Endothelial cell of umbilical vein (primary cell): ENCODE measurements at places on chromosomes 11 and 22. TPM values are rescaled to one million over a fixed set of nuclear protein-coding genes. Genes with fewer than 3 reads are reported as not detected.
A peak's percentile ranks its signal among the peaks of the same experiment; 100 is the strongest.

PSMD13 gene
- total RNA-seq, result 168 and 179 TPM in 2 replicates

PIK3IP1 gene
- 7.7 and 8.4 TPM in 2 replicates for total RNA-seq

TSKU gene
- 16.2 and 22.5 TPM in 2 replicates for total RNA-seq

IGLL5 gene
- total RNA-seq, result not detected in 2 replicates

TPP1 gene
- total RNA-seq, result 101 and 124 TPM in 2 replicates

OR5L1 gene
- total RNA-seq, result not detected in 2 replicates

APOA5 gene
- total RNA-seq, result not detected in 2 replicates

KCTD14 gene
- 1.1 and 1.8 TPM in 2 replicates for total RNA-seq

P4HA3 gene
- 15.0 and 26.9 TPM in 2 replicates for total RNA-seq

ZP1 gene
- not detected in 2 replicates for total RNA-seq

SERHL2 gene
- 0.76 and 0.80 TPM in 2 replicates for total RNA-seq

LARGE2 gene
- not detected in 2 replicates for total RNA-seq

- no peak for DNase-seq
Observed at GRCh38 chr11:276219-276618, 2.0 kb upstream of the NLRP6 start.

DNA sequence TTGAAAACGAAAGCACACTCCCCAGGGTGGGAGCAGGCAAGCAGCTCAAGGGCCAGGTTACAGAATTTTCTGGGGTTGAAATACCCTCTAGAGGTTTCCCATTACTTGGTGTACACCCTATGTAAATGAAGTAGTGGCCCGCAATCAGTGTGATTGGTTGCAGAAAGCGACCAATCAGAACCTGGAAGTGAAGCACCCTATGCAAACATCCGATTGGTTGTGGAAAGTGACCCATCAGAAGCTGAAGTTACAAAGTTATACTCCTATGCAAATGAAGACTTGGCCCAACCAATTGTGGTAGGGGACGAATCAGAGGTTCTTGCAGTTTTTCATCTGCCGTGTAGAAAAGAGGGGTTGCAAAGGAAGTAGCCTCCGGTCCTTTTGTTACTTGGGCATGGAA, 19.2 kb downstream of the PRR5 start:
- DNase-seq, result no peak

- DNase-seq, result no peak
Observed at GRCh38 chr11:76624500-76625379, 45.8 kb downstream of the LRRC32 start.

DNA sequence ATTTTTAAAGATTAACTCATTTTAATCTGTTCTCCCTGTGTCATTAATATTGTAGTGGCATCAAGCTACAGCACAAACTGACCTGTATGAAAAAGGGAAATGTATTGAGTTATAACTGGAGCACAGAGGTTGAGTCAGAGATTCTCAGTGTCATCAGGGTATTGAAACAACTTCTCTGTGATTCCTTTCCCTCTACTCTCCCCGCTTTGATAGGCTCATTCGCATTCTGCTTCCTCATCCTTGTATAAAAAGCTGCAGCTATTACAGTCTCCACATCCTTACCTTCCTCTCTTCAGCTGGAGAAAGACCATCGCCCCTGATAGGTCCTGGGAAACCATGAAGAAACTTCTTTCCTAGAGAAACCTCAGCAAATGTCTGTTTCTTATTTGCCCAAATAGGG, 90.0 kb downstream of the BDNF start:
- DNase-seq, result no peak

DNA sequence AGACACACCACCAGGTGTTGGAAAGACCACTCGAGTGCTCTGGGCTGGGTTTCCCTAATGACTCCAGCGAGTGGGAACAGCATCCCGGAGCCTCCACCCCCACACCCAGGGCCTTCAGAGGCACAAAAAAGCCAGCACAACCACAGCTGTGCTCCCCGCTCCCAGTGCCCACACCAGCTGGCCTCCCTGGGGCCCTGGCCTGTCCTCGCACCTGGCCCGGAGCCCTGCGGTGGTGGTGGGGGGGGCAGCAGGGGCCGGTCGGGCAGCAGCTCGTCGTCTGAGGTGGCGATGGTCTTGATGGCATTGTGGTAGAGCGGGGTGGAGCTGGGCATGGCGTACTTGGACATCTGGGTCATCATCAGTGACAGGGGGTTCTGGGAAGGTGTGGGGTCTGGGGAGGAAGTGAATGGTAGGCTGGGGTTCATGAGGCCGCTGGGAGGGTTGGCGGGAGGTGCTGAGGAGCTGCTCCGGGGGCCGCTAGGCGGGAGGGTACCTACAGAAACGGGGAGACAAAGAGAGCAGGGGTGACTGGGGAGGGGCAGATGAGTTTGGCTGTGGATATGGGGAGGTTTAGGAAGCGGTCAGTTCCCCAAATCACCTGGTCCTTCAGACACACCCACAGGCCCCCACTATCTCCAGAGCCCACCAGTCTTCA, 16.1 kb downstream of the CXCR5 start:
- DNase-seq, result no peak

DNA sequence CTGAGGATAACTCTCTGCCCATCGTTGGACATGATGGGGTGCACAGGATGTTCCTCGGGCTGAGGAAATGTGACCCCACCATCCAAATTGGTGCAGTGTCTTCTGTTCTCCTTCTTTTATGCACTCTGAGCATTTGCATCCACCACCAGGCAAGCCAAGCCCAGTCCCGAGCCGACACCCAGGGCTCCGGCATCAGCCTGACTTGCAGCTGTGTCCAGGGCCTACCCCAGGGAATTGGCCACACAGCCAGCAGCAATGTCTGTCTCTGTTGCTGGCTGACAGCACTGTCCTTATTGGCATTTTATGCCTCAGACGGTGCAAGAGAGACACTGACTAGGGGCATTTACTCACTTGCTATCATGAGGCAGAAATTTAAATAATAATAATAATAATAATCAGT, 25.4 kb upstream of the CPT1A start:
- no peak for DNase-seq

GRCh38 chr11:116499396-116500003, 273.3 kb downstream of the BUD13 start:
- peak; percentile 73 for DNase-seq

DNA sequence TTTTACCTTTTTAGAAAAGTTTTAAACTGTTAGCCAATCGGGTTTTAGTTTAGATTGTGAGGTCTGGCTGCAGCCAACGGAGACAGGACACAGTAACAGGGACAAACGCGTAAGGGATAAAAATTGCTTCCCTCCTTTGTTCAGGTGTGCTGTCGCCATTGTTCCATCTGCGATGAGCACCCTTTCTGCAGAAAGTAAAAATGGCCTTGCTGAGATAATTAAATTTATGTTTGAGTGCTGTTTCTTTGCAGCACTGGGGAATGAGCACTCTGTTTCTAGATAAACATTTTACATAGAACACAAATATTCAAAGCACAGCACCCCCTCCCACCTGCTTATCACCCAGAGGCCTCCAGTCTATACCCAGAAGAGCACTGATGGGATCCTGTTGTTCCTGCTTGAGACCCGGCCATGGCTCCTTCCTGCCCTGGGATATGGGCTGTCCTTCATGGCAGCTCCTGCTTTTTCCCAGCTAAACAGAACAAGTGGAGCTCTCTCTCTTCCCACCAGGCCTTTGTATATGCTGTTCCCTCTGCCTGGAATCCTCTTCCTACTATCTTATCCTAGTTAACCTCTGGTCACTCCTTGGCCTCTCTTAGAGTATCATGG, 34.3 kb upstream of the CELSR1 start:
- DNase-seq, result no peak

- no peak for DNase-seq
Observed at GRCh38 chr11:68216171-68216938, 3.3 kb upstream of the KMT5B start.

GRCh38 chr22:23752090-23752691, 1.3 kb upstream of the ZNF70 start:
- DNase-seq, result no peak

DNA sequence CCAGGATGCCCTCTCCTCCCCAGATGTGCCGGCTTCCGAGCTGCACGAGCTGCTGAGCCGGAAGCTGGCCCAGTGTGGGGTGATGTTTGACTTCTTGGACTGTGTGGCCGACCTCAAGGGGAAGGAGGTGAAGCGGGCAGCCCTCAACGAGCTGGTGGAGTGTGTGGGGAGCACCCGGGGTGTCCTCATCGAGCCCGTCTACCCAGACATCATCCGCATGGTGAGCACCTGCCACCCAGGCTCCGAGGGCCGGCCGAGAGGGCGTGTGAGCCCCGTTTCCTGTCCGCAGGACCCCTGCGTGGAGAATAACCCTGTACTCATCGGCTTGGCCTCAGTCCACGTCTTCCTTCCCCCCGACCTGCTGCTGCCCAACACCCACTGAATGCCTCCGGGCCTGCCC, 2.2 kb downstream of the PPP2R5B start:
- DNase-seq, result no peak

DNA sequence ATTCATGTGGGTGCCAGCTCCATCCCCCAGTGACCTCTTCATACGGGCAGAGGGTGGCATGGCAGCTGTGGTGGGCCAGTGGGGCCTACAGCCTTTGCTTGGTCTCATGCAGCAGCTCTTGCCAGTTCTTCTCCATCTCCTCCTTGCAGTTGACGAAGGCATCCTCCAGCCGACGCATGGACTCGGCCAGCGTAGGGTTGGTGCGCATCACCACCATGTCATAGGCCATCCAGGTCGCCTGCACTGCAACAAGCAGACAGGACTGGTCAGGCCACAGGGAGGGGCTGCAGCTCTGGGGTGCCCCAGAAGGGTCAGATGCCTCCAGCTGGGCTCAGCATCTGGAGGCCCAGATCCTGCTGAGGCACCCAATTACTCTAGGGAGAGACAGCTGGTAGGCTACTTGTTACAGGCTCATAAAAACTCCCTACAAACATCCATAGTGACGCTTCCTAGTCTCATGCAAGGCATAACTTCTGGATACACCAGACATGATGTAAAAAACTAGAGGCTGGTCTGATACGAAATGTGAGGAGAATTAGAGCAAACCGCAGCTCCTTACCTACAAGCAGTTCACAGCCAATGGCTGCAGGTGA, 5.6 kb downstream of the KLHDC7B start:
- DNase-seq, result no peak

- peak; percentile 69 for DNase-seq
Observed at GRCh38 chr11:12556788-12557384, 117.3 kb upstream of the TEAD1 start.

DNA sequence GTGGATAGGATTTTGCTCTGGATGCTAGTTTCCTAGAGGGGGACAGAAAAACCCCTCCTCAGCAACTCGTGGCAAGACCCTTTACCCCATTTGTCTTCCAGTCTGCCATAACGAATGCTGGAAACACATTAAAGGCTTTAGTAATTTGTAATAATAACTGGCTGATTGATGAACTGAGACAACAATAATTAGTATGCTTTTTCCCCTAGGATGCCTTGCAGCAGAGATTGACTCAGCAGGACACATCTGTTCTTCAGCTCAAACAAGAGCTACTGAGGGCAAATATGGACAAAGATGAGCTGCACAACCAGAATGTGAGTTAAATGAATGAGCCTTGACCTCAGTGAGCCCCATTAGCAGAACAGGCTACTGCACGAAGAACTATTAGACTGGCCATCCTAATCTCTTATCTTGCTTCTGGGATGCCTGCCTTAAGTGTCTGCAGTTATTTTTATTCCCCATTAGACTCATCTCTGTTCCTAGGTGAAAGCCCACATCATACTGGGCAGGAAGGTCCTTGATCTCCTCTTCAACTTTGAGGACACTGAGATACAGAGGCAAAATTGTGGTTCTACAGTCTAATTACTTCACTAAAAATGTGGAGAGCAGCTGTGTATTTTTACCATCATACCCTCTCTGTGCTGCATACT, 32.9 kb upstream of the DLAT start:
- DNase-seq, result no peak

- no peak for DNase-seq
Observed at GRCh38 chr22:50518606-50519005, 6.8 kb downstream of the SCO2 start.

GRCh38 chr11:66082946-66083698, 13.1 kb downstream of the PACS1 start:
- DNase-seq, result peak; percentile 81

DNA sequence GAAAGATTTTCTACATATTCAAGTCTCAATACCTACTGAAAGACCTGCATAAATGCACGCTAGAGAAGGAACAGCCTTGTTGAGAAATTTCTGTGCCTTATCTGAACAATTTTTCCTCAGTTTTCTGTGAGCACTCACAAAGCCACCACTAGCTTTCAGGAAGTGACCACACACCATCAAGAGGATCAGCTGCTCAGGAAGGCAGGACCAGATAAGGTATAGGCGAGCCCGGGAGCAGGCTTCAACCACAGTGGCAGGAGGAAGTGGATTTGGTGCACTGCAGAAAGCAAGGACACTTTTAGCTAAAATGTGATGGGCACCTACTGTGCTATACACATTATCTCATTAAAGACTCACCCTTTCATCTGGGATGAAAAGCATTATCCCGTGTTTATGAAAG, 220.8 kb downstream of the RAB38 start:
- no peak for DNase-seq

GRCh38 chr11:43217849-43218248, 93.9 kb upstream of the API5 start:
- DNase-seq, result no peak

- no peak for DNase-seq
Observed at GRCh38 chr22:47591016-47591415, 828.6 kb downstream of the TBC1D22A start.

- DNase-seq, result no peak
Observed at GRCh38 chr11:133197425-133197824, 334.9 kb downstream of the OPCML start.

DNA sequence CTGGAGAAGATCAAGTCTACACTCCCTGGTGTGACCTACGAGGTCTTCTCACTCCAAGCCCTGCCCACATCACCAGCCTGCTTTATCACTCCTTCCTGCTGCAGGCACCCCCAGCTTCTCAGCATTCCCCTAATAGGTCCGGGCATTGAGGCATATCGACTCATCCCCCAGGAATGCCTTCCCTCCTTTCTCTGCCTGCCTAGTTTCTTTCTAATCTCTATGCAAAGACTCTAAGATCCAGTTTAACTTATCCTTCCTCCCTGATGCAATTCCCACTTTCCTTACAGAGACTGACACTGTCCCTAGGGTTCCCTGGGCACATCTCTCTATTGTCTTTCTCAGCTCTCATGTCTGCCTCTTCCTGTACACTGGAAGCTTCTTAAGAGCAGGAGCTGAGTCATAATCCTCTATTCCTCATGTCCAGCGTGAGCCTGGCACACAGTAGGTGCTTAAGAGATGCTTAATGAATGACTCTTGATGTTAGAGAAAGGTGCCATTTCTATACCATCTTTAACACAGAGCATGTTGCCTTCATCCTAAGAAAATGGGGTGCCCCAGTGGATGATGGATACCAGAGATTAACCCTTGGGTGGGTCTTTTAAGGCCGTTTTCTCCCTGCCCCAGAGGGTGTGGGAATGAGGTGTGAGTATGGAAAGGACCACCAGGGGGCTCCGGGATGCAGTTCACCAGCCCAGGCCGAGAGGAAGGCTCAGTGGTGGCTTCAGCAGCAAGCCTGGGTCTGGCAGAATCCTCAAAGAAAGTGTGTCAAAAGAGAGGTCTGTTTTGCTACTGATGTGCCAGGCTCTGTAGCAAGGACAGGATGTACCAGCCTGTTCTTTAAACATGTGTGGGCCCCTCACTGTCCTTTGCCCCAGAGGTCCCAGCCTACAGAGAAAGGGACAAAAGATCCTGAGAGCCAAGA, 34.7 kb downstream of the PARVA start:
- DNase-seq, result peak; percentile 82

- no peak for DNase-seq
Observed at GRCh38 chr11:69499918-69500284, 18.4 kb downstream of the LINC01488 start.
